NCI-H774 (cell line): ENCODE measurements at places on chromosomes 13 and 19.

DNA sequence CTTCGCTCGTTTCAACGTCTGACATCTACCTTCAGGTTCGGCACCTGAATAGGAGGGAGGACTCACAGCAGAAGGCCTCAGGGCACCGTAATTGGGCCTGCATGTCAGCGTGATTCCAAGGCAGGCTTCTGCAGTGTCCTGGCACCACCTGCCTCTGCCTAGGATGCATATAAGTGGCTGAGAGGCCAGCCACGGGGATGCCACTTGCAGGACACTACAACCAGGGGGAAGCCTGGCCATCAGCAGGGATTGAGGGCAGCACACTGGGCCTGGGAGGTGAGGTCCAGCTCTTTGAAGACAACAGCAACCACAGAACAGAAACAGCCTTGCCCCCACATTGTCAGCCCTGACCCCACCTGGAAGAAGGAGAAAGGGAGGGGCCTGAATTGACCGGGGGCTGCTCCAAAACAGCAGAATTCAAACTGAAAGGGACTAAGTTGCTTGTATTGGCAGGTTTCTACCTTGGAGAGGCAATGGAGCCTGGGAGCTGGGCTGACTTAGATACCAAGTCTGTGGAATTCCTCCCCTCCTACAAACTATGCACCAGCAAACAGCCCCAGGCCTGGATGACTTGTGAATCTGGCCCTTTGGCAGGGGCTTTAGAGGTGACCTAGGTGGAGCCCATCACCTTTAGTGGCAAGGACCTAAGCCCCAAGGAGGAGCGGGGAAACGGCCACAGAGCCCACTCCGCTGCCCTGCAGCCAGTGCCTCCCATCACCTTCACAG lies 34.1 kb upstream of the POMP start:
- DNase-seq = no peak

DNA sequence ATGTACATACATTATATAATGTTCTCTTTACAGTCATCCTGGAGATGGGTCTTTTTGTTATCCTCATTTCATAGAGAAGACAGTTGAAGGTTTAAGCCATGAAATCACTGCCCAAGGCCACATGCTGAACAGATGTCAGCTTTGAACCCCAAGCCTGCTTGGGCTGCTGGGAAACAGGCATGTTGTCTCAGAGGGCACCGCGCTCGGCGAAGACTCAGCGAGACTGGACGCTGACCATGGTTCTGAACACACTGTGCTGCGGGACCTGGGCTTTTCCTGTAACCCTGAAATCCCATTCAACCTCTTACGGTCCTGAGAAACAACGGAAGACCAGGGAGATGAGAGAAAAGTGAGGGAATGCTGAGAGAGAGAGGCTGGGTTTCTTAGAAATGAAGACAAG lies 27.3 kb downstream of the LRFN3 start:
- no peak for DNase-seq

- DNase-seq = no peak
These were observed 21.7 kb downstream of the EDNRB start for GRCh38 chr13:77896977-77897376.

DNA sequence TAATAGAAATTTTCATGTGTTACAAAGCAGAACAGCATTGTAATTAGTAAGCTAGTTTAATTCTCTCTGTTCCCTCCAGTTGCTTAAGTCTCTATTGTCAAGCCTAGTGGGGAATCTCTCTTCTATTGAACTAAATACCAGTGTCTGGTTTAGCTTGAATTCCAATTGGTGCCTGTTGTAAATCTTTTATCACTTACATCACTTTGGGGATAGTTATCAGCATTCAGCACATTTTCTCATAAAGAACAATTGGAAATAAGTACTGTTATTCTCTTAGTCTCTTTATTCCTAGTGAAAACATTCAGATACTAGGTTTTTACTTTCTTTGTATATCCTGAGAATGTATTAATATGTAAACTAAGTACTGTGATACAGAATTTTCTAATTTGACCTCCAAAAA lies 25.2 kb downstream of the IPO5 start:
- no peak for DNase-seq

- DNase-seq = no peak
These were observed at the start of gene TARM1 for GRCh38 chr19:54081032-54081431. TARM1 (minus strand) TSS chr19:54081365; CDS start chr19:54081340, 25 bp downstream.

- no peak for DNase-seq
These were observed 97.4 kb downstream of the ATP8A2 start for GRCh38 chr13:25469169-25469525.

DNA sequence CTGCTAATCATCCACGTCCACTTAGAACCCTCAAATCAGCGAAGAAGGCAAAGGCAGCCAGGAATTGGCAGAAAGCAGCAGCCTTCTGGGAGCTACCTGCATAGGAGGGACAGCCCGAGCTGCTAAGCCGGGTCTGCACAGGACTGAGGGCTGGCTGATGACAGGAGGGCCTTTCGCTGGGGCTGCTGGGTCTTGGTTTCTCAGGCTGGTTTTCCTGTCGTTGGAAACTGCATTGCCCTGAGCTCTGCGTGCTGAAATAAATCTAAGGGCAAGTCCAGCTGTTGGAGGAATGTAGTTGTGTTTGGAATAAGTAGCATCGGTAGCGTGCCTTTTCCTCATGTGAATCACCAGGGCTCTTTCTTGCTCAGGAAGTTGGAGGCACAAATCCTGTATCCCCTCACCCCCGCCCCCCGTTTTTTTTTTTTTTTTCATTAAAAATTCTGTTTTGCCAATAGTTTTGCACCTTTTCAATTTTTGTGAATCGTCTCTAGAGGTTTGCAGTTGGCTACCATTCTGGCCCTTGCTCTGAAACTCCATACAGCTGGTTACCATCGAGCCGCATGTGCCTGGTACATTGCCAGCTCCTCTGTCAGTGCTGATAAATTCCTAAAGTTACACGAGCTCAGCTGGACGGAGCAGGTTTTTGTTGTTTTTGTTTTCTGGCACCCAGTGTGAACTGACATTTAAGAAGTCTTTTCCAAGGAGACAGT lies 193.9 kb upstream of the RNF113B start:
- no peak for DNase-seq

GRCh38 chr13:45658586-45659235 lies 43.2 kb upstream of the ERICH6B start:
- no peak for DNase-seq

DNA sequence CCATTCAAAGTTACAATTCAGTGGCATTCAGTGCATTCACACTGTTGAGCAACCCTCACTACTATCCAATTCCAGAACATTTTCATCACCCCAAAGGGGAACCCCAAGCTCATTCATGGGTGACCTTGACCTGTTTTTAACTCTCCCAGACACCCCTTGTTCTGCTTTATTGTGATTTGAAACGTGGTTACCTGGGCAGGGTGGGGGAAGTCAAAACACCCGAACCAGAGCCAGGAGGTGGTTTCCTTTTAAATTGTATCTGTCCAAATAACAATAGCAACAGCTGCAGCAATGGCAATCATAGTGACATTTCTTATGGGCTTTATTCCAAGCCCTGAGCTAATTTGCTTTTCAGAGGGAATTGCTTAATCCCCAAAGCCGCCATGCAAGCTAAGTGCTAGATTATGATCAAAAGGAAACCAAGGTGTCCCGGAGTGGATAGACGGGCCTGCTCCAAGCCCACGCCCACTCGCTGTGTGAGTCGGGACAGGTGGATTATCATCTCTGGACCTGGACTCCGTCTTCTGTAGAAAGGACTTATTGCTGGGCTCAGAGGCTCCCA lies 6.1 kb downstream of the PTGIR start:
- DNase-seq = peak; percentile 41

GRCh38 chr13:18978447-18978846 lies 203.2 kb downstream of the TUBA3C start:
- peak; percentile 1 for DNase-seq

DNA sequence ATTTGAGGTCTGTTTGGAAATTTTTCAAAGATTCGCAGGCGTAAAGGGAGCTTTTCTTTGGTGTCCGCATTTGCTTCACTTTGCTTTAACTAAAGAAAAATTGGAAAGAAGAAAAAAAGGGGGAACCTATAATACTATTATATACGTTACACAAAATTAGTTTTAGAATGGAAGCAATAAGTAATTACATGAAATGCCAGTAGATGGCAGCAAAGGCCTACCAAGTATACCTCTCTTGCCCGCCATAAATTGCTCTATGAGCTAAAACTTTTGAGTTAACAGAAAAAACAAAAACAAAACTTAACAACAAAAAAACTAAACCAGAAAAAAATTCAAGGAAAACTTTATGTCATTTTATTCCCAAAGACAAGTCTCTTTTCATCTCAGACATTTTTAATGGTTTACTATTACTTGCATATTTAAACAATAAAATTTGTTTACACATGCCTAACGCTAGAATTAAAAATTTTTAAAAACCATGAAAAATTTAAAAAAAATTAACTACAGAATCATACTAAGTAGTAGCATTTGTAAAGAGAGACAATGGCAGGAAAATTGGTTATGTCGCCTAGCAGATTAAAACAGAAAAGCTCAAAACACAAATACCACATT lies 271.4 kb downstream of the NALCN start:
- peak; percentile 51 for DNase-seq

- DNase-seq = no peak
These were observed 9.5 kb downstream of the PIP5K1C start for GRCh38 chr19:3690551-3691371.

GRCh38 chr19:4498694-4499093 lies 19.6 kb downstream of the PLIN4 start:
- no peak for DNase-seq
